Gastroesophageal sphincter (tissue), 4 donors: ENCODE measurements at places on chromosomes 3 and 15.

- no peak for ATAC-seq
Observed at GRCh38 chr3:155554777-155555451, 190.0 kb downstream of the PLCH1 start.

DNA sequence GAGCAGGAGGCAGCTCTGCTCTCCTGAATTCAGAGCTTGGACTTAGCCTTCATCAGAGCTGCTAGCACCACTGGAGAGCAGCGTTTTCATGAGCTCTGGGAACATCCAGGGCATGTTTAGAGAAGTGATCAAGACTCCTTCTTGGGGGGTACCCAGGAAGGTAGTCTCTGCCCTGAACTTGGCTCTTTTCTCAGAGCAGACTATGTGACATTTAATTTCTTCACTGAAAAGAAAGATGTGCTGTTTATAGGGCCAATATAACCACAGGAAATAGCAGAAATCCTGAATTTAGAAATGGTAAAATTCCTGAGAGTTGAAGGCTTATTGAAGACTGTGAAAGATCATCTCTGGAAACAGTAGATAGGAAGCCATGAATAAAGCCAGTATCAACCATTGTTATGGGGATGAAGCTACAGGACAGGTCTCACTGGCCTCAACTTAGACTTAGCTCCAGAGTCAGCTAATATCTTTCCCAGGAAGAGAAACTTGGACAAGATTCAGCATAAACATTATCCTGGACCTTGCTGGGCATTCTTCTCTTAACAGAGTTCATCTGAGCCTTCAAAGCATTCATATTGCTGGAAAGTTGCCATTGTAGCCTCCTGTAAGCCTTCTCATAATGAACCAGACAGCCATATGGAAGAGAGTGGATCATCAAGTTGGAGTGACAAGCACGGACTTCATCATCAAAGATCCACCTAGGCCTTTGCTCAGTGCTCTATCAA is 386.6 kb upstream of the THBS1 start:
- no peak for ATAC-seq

DNA sequence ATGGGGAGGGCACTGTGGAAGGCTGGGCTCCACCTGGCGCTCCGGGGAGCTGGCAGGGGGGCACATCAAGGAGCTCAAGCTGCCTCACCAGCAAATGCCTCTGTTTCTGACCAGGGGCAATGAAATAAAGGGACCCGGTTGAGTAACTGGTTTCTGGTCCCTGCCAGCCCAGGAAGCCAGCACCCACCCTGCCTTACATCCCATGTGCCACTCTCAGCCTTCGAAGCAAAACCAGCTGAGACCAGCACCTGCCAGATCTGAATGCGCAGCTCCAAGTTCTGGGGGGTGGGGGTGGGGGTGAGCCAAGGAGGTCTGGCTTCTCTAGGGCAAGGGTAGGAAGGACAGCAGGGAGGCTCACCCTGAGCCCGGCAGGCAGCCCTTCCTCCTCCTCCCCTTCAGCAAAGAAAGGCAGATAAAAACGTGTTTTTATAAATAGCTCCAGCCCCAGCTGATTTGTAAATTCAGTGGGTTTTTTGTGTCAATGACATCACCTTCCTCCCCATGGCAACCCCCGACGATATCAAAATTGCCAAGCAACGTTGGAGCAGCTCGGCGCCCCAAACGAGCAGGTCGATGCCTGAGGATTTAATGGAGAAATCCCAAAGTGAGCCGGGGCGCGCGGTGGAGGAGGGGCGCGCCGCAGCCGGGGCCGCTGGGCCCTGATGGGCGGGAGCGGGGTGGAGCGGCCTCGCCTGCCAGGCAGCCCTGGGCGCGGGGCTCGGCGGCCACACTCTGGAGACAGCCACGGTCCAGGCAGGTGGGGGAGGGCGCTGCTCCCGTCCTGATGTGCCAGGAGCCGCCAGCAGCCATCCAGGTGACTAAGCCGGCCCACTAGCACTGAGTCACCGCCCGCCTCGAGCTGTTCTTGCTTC is at the start of gene PAK6:
PAK6 (plus strand) TSS at position 532 of the 872 bp plus-strand sequence. CDS start 25,723 bp downstream, outside the sequence.
- peak; percentile 61 for ATAC-seq

GRCh38 chr3:51620543-51620942 is 50.5 kb upstream of the TEX264 start:
- ATAC-seq = peak; percentile 62

DNA sequence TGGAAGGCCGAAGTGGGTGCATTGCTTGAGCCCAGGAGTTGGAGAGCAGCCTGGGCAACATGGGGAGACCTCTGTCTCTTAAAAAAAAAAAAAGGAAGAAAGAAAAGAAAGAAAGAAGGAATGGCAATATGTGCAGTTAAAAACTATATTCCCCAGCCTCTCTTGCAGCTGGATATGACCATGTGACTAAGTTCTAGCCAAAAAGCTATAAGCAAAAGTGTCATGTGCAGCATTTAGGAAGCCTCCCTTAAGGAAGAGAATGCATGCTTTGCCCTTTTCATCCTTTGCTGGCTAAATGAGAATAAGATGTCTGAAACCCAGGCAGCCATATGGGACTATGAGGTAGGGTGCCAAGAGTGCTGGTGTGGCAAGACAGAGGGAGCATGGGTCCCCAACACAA is 21.8 kb downstream of the CYP19A1 start:
- no peak for ATAC-seq

GRCh38 chr3:168117059-168117458 is 21.3 kb upstream of the GOLIM4 start:
- ATAC-seq = no peak

DNA sequence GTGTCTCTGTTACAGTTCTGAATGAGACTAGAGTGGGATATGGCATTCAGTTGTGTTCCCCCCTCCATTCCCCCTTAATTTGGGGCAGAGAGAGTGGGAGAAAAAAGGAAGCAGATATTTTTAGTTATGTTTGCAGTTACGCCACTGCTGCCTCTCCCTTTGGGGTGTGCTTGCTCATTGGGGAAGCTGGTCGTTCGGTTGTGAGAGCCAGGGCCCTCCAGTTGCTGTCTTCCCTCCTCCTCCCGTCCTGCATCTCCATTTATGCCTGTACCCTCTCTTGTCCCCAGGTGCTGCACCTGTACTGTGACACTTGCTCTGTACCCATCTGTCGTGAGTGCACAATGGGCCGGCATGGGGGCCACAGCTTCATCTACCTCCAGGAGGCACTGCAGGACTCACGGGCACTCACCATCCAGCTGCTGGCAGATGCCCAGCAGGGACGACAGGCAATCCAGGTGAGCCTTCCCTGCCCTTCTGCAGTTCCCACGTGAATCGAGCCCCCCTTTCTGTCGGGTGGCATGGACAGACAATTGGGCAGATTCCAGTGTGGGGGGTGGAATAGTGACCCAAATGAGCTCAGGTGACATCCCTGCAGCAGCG is 55.8 kb downstream of the TRIM71 start:
- no peak for ATAC-seq

- no peak for ATAC-seq
Observed at GRCh38 chr3:149497966-149498670, 23.6 kb downstream of the TM4SF4 start.
